ENCODE measurements at places on chromosomes 2 and 18. TPM values are rescaled to one million over a fixed set of nuclear protein-coding genes. Genes with fewer than 3 reads are reported as not detected.

DNA sequence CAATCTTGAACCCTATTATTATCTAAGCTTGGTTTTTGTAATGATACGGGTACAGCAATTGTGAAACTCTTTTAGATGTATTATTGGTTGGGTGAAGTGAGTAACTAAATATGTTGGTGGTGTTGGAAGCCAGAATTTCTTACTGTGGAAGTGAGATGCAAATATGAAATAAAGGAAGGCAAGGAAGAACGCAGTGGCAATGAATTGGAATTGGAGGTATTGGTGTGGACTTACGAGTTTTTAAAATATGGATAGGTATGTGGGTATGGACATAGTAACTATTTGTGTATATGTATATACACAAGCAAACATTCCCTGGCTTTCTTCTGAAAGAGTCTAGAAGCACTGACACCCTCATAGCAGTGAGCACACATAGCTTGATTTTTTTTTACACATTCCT lies 105.8 kb downstream of the RAB3GAP1 start:
- DNase-seq, result no peak
- H3K4me3 ChIP-seq, result no peak overlapping the region
- H3K27me3 ChIP-seq, result no peaks in the 10 kb centered on the region
- no peak overlapping the region for H3K27ac ChIP-seq
- peaks cover 9% of the 10 kb centered on the region for H3K4me1 ChIP-seq

DNA sequence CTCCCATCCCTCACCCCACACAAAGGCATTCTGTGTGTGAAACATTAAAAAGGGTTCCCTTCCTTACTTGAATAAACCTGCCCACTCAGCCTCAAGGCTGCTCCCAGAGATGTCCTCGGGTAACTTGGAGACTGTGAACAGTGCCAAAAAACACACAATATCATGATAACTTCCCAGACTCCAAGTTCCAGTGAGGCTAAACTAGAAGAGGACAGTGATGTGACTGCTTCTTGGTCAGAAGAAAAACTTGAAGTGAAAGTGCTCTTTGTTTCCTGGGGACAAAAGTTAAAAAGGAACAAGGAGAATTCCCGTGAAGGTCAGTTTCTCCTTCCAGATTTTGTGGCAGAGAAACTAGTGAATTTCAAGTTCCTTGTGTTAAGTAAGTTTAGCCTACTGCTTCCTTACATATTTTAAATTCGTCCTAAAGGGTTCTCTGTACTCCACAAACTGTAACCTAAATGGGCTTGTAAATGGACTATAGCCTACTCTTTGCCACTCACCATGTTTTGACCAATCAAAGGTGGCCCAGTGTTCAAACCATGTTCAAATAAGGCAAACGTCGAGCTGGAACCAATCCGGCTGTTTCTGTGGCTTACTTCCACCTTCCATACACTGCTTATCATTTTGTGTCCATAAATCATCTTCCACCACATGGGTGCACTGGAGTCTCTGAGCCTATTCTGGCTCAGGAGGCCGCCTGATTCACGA lies 20.4 kb downstream of the TPRKB start:
- no peak overlapping the region for H3K4me3 ChIP-seq
- H3K27me3 ChIP-seq, result no peaks in the 10 kb centered on the region
- DNase-seq, result peak; percentile 69
- no peak overlapping the region for H3K27ac ChIP-seq
- H3K4me1 ChIP-seq, result no peaks in the 10 kb centered on the region

DNA sequence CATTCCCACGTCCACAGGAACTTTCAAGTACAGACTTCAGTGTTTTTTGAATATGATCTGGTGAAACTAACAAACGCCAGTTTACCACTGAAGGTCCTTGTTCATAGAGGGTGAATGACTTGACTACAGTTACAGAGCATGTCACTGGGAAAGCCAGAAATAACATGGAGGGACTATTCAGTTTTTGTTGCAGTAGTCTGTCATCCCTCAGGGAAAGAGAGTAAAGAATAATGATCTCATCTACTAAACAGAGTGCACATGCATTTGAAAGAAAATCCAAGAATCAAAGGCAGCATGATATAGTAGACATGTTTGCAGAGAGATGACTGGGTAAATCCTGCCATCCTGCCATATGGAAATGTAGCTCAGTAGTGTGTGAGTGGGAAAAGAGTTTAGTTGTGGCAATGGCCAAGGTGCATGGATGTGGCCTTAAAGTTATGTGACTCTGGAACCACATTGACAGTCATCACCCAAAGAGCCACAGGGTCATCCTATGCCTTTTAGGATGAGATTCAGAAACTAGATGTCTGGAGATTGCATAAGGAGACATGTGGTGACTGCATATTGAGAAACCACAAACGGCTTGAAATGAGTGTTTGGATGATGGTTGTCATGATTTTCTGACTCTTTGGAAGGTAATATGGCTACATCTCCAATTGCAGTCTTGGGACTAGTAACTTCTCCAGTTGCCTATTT lies 125.3 kb upstream of the ZEB2 start:
- DNase-seq, result no peak
- no peak overlapping the region for H3K27ac ChIP-seq
- H3K4me3 ChIP-seq, result no peak overlapping the region
- H3K4me1 ChIP-seq, result no peaks in the 10 kb centered on the region

GRCh38 chr2:193228276-193228675 lies 1033.5 kb upstream of the TMEFF2 start:
- H3K4me3 ChIP-seq, result no peak overlapping the region
- no peaks in the 10 kb centered on the region for H3K36me3 ChIP-seq
- DNase-seq, result no peak
- H3K4me1 ChIP-seq, result no peaks in the 10 kb centered on the region
- H3K27ac ChIP-seq, result no peak overlapping the region
- no peaks in the 10 kb centered on the region for H3K27me3 ChIP-seq

- no peaks in the 10 kb centered on the region for H3K27me3 ChIP-seq
- no peak for DNase-seq
- H3K27ac ChIP-seq, result no peak overlapping the region
- H3K36me3 ChIP-seq, result no peaks in the 10 kb centered on the region
Measured at GRCh38 chr2:133414486-133415209, 153.6 kb downstream of the NCKAP5 start.

DNA sequence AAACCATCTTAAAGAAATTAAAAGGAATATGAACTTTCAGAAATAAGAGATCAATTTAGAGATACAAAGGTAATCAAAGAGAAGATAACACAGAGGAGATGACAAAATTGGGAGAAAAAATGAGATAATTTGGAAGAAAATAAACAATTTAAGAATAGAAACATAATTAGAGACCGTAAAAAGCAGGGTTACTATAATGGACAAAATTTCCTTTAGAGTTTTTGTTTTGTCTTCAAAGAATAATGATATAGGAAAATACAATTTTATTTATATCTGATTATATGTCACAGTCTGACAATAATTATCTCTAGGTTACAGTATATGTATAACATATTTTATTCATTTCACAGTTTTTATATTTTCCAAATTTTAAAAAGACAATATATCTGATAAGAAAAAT lies 716.4 kb upstream of the ZNF804A start:
- DNase-seq, result no peak
- no peak overlapping the region for H3K4me3 ChIP-seq
- no peaks in the 10 kb centered on the region for H3K36me3 ChIP-seq
- H3K27ac ChIP-seq, result no peak overlapping the region
- H3K4me1 ChIP-seq, result no peaks in the 10 kb centered on the region
- H3K27me3 ChIP-seq, result no peaks in the 10 kb centered on the region

GRCh38 chr2:30491225-30491624 lies 44.2 kb downstream of the LCLAT1 start:
- no peak for DNase-seq
- H3K4me1 ChIP-seq, result no peaks in the 10 kb centered on the region
- no peaks in the 10 kb centered on the region for H3K36me3 ChIP-seq
- no peaks in the 10 kb centered on the region for H3K27me3 ChIP-seq
- H3K27ac ChIP-seq, result no peak overlapping the region

Gene ZNF385B
- polyA plus RNA-seq, result 8.5 TPM

Gene OTOF
- 0.18 TPM for polyA plus RNA-seq

- DNase-seq, result no peak
- H3K36me3 ChIP-seq, result no peaks in the 10 kb centered on the region
- no peaks in the 10 kb centered on the region for H3K27me3 ChIP-seq
- H3K4me3 ChIP-seq, result no peak overlapping the region
Measured at GRCh38 chr2:149537092-149537726, 50.4 kb downstream of the MMADHC start.

DNA sequence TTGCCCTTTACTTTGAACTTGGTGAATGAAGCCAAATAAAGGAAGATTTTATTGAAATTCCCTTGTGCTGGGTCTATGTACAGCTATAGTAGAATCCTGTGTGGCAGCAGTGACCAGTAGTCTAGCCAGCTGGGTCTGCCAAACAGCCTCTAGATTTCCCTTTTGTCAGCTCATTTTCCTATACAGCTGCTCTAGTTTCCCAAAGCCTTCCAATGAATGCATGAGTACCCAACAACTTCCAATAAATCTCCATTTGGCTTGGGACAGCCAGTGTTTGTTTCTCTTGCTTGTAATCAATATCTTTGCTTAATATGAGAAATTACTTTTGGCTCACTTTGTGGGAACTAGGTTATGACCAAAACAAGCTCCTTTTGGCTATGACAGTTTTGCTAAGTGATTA lies 43.6 kb downstream of the SCN9A start:
- peak; percentile 12 for DNase-seq
- H3K4me1 ChIP-seq, result no peaks in the 10 kb centered on the region
- H3K27me3 ChIP-seq, result no peaks in the 10 kb centered on the region
- H3K4me3 ChIP-seq, result no peak overlapping the region
- H3K36me3 ChIP-seq, result no peaks in the 10 kb centered on the region
- no peak overlapping the region for H3K27ac ChIP-seq

DNA sequence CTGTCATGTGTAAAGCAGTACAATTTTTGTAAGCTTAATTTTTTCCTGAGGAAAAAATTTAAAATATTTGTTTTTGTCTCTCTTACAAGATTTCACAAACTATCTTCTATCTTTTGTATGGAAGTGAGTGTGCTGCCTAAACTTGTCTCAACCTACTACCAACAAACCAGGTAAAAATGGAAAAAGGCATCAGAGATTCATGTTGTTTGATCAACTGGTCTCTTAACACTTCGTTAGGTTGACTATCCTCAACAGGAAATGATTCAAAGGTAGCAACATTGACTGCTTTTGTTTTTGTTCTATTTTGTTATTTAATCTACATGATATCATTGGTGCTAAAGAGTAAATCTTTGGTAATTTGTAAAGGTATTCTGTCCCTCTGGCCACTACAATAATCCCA lies 47.7 kb upstream of the RND3 start:
- H3K36me3 ChIP-seq, result no peaks in the 10 kb centered on the region
- no peaks in the 10 kb centered on the region for H3K4me1 ChIP-seq
- no peaks in the 10 kb centered on the region for H3K27me3 ChIP-seq
- no peak for DNase-seq
- H3K4me3 ChIP-seq, result no peak overlapping the region

DNA sequence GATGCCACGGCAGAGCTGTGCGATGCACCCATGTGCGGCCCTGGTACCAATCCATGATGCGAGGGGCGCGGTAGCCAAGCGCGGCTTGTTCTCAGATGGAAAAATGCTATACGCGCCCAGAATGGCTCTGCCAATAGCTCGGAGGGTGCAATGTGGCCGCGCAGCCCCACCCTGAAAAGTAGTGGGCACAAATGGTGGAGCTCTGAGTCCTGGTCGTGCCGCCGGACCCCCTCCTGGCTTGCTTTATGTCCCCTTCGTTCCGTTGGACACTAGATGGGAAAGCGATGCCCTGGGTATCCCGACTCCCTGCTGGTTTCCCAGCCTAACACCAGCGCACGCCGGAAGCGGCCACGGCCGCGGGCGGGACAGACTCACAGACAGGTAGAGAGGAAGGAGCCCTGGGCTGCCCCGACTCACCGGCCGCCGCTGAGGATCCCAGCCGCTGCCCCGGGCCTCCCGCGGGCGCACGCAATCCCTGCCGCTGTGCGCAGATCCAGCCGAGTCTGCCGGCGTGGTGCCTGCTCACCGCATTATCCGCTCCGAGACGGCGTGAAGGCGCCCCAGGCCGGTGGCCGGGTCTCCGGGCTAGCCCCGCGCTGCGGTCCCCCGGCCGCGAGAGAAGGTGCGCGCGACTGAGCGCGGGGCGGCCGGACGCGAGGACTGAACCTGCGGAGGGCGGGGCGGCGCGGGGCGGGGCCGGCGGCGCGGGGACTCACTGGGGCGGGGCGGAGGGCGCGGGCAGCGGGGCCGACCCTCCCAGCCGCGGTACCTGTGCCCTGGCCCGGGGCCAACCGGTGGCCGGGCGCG lies at the start of gene CDC42EP3:
CDC42EP3 (minus strand) TSS at position 634 of the 807 bp plus-strand sequence. CDS start 25,055 bp downstream, outside the sequence.
- H3K36me3 ChIP-seq, result no peaks in the 10 kb centered on the region
- DNase-seq, result peak; percentile 89
- H3K4me1 ChIP-seq, result peaks cover 22% of the 10 kb centered on the region
- no peaks in the 10 kb centered on the region for H3K27me3 ChIP-seq

GRCh38 chr2:239166201-239166834 lies 234.5 kb downstream of the HDAC4 start:
- no peak for DNase-seq
- peak overlapping the region; percentile 63 for H3K27ac ChIP-seq
- H3K4me3 ChIP-seq, result no peak overlapping the region
- H3K4me1 ChIP-seq, result no peaks in the 10 kb centered on the region
- peaks cover 23% of the 10 kb centered on the region for H3K36me3 ChIP-seq

- no peaks in the 10 kb centered on the region for H3K36me3 ChIP-seq
- DNase-seq, result no peak
- H3K27ac ChIP-seq, result no peak overlapping the region
- no peaks in the 10 kb centered on the region for H3K27me3 ChIP-seq
Measured at GRCh38 chr2:8265476-8266226, 416.2 kb upstream of the ID2 start.

GRCh38 chr2:231764760-231765159 lies 16.3 kb downstream of the PDE6D start:
- DNase-seq, result no peak
- H3K4me3 ChIP-seq, result no peak overlapping the region
- no peaks in the 10 kb centered on the region for H3K36me3 ChIP-seq
- H3K4me1 ChIP-seq, result peaks cover 18% of the 10 kb centered on the region
- no peak overlapping the region for H3K27ac ChIP-seq

DNA sequence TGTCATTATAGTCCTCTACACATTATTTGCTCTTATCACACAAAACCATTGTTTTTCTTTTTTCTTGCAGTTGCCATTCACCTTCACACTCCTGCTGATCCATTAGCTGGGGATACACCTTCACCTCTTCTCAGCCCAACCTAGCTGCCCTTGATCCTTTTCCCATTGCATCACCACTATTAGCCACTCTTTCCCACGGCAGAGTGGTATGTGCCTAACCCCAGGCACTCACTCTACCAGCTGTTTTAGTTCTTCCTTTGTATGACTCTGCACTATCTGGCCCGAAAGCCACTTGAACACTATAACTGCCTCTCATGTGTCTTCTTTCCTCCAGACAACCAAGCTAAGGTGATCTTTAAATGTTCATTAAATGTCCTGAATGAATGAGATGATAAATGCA lies 145.4 kb upstream of the PIK3C3 start:
- H3K36me3 ChIP-seq, result no peaks in the 10 kb centered on the region
- DNase-seq, result no peak
- H3K4me3 ChIP-seq, result no peak overlapping the region
- no peaks in the 10 kb centered on the region for H3K4me1 ChIP-seq
- no peak overlapping the region for H3K27ac ChIP-seq

DNA sequence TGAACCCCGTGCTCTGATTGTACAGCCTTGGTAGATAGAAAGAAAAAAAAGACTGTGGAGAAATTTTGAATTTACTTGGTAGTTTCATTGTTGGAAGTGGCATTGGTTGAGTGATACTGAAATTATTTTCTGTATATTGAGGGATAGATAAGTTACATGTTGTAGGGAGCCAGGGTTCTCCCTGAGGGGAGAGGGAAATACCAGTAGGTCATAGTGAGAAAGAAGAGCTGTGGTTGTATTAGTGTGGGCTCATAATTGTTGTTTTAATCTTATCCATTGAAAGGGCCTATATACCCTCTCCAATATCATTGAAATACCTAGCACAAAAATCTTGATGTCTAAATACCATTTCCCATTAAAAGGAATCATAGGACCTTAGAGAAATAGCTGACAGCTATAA lies 16.9 kb upstream of the RAB31 start:
- DNase-seq, result no peak
- H3K27ac ChIP-seq, result no peak overlapping the region
- no peak overlapping the region for H3K4me3 ChIP-seq
- no peaks in the 10 kb centered on the region for H3K4me1 ChIP-seq
- no peaks in the 10 kb centered on the region for H3K36me3 ChIP-seq
- no peaks in the 10 kb centered on the region for H3K27me3 ChIP-seq

All from stomach (tissue), 19 donors.